ENCODE measurements at places on chromosomes 4 and X. TPM values are rescaled to one million over a fixed set of nuclear protein-coding genes. Genes with fewer than 3 reads are reported as not detected.
A peak's percentile ranks its signal among the peaks of the same experiment; 100 is the strongest.

Gene RUFY3
- total RNA-seq = 76.0 TPM

Gene COL25A1
- total RNA-seq = 0.20 TPM

Gene RGS12
- 55.1 TPM for total RNA-seq

Gene ERAS
- not detected for total RNA-seq

Gene NLGN4X
- total RNA-seq = 1.1 TPM

Gene PDLIM3
- total RNA-seq = 15.9 TPM

Gene OTOP1
- not detected for total RNA-seq

Gene RHOXF1
- 0.47 TPM for total RNA-seq

Gene ELF4
- 31.0 TPM for total RNA-seq

Gene PDE6B
- 11.1 TPM for total RNA-seq

Gene SORBS2
- 49.8 TPM for total RNA-seq

GRCh38 chrX:29237972-29238371, 650.7 kb downstream of the IL1RAPL1 start:
- no peaks in the 10 kb centered on the region for H3K36me3 ChIP-seq
- H3K4me1 ChIP-seq = no peaks in the 10 kb centered on the region
- no peak overlapping the region for H3K27ac ChIP-seq
- DNase-seq = no peak
- H3K4me3 ChIP-seq = no peak overlapping the region
- no peaks in the 10 kb centered on the region for H3K27me3 ChIP-seq

GRCh38 chr4:148141501-148141900, 300.7 kb downstream of the NR3C2 start:
- no peak for DNase-seq
- H3K36me3 ChIP-seq = no peaks in the 10 kb centered on the region
- no peak overlapping the region for H3K4me3 ChIP-seq
- H3K27ac ChIP-seq = no peak overlapping the region
- no peaks in the 10 kb centered on the region for H3K4me1 ChIP-seq
- H3K27me3 ChIP-seq = no peaks in the 10 kb centered on the region

GRCh38 chrX:74232859-74233258, 71.1 kb upstream of the ZCCHC13 start:
- H3K4me3 ChIP-seq = no peak overlapping the region
- no peaks in the 10 kb centered on the region for H3K27me3 ChIP-seq
- DNase-seq = no peak
- no peaks in the 10 kb centered on the region for H3K36me3 ChIP-seq
- H3K4me1 ChIP-seq = no peaks in the 10 kb centered on the region
- no peak overlapping the region for H3K27ac ChIP-seq

DNA sequence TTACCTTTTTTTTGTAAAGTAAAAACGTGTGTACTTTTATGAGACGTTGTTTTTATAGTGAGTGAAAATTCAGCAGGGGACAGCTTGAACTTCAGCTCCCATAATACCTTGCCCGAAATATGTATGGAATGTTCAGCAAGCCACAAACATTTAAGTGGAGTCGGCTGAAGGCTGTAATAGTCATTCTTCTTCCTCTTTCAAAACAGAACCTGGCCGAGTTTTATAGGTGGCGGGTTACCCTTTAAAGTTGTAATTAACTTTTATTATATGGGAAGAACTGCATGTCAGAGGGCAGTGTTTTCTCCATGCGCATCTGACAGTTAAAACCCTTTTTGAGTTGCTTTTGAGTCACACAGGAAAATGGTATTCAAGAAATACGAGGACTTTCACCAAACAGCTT, 50.7 kb downstream of the CLDN34 start:
- no peak for DNase-seq
- peak overlapping the region; percentile 87 for H3K27ac ChIP-seq
- H3K27me3 ChIP-seq = no peaks in the 10 kb centered on the region
- peak overlapping the region; percentile 64 for H3K4me3 ChIP-seq
- peaks cover 15% of the 10 kb centered on the region for H3K4me1 ChIP-seq

GRCh38 chr4:53376900-53377299, 541 bp upstream of the FIP1L1 start:
- H3K27ac ChIP-seq = peak overlapping the region; percentile 92
- H3K4me1 ChIP-seq = peaks cover 25% of the 10 kb centered on the region
- H3K36me3 ChIP-seq = no peaks in the 10 kb centered on the region
- no peak for DNase-seq
- no peaks in the 10 kb centered on the region for H3K27me3 ChIP-seq
- peak overlapping the region; percentile 88 for H3K4me3 ChIP-seq

GRCh38 chr4:7892212-7893019, 47.2 kb downstream of the AFAP1 start:
- no peaks in the 10 kb centered on the region for H3K27me3 ChIP-seq
- H3K4me3 ChIP-seq = no peak overlapping the region
- DNase-seq = no peak
- H3K36me3 ChIP-seq = no peaks in the 10 kb centered on the region

- no peak overlapping the region for H3K4me3 ChIP-seq
- H3K4me1 ChIP-seq = peaks cover 19% of the 10 kb centered on the region
- no peak overlapping the region for H3K27ac ChIP-seq
- no peaks in the 10 kb centered on the region for H3K36me3 ChIP-seq
Measured at GRCh38 chr4:153523941-153524386, 57.8 kb downstream of the TMEM131L start.

Measured in upper lobe of left lung (tissue), 6 donors.